ENCODE measurements at places on chromosomes 1 and 21.

- ATAC-seq, result no peak
These were observed 2.1 kb upstream of the TDRD5 start for GRCh38 chr1:179589509-179589908.

DNA sequence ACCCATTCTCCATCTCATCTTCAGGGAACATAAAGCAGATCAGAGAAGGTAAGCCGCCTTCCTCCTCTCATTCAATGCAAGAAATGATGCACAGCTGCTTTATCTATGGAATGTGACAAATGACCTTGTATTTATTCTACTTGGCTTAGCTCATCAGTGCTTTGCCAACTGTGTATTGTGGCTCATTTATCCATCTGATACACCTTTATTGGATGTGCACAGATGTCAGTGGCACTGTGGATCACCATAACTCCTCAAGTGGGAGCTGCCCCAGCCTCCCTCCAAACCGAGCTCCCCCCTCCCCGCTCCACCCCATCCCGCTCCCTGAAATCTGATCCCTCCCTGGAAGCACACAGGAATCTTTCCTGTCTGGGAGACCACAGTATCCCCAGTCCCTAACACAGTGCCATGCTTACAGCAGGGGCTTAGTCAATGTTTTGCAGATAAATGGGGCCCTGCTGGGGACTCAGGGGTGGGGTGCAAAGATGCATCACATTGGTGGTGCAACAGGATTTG lies 156.0 kb upstream of the RAB4A start:
- ATAC-seq, result no peak

GRCh38 chr1:201085902-201086735 lies 26.1 kb downstream of the CACNA1S start:
- peak; percentile 83 for ATAC-seq

DNA sequence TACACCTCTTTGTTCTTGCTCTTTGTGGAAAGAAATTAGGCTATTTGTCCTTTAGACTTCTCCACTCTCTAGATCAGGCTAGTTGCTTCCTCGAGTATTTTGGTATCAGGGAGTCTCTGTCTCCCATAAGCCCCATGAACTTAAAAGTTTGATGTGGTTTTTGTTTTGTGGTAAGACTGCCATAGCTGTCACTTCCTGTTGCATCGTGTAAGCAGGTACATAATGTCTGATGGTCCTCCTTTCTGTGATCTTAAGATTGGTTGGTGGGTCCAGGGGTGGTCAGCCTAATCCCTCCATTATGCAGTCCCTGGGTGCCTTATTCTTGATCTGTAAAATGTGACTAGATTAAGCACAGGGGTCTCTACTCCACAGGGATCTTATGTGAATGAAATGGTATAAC lies 23.1 kb downstream of the CD53 start:
- ATAC-seq, result peak; percentile 53

- ATAC-seq, result no peak
These were observed 2.6 kb downstream of the ADAMTS5 start for GRCh38 chr21:26964170-26964778.

GRCh38 chr1:77948841-77949424 lies 29.9 kb downstream of the FUBP1 start:
- no peak for ATAC-seq

- no peak for ATAC-seq
These were observed 45.7 kb downstream of the LRRC8D start for GRCh38 chr1:89866568-89866967.

DNA sequence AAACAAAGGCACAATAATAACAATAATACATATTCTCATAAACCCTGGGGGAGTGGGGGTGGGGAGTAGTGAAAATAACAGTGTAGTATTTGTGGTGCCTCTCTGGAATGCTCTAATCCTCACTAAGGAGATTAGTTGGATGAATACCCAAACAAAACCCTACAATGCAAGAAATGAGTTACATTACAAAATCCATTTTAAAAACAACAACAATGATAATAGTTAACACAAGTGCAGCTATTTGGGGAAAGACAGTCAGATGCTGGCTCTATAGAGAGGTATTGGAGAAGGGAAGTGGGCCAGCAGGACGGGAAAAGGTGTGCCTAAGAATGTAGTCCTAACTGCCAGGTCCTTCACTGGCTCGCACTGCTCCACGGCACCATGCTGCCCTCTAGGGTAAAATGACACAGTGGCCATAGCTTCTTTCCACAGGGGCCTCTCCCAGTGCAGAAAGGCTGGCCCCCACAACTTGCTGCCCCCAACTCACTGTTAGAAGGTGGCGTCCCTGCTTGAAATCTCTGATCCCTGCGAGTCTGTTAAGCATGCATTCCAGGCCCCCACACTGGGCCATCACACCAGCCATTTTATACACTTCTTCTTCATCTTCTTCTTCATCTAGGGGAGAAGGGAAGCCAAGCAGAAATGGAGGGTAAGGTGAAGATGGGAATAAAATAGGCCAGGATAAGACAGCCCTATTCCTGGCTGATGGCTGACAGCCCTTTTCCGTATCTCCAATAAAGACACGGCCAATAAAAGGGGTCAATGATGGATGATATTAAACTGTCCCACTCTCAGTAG lies 113.8 kb downstream of the UBR4 start:
- no peak for ATAC-seq

DNA sequence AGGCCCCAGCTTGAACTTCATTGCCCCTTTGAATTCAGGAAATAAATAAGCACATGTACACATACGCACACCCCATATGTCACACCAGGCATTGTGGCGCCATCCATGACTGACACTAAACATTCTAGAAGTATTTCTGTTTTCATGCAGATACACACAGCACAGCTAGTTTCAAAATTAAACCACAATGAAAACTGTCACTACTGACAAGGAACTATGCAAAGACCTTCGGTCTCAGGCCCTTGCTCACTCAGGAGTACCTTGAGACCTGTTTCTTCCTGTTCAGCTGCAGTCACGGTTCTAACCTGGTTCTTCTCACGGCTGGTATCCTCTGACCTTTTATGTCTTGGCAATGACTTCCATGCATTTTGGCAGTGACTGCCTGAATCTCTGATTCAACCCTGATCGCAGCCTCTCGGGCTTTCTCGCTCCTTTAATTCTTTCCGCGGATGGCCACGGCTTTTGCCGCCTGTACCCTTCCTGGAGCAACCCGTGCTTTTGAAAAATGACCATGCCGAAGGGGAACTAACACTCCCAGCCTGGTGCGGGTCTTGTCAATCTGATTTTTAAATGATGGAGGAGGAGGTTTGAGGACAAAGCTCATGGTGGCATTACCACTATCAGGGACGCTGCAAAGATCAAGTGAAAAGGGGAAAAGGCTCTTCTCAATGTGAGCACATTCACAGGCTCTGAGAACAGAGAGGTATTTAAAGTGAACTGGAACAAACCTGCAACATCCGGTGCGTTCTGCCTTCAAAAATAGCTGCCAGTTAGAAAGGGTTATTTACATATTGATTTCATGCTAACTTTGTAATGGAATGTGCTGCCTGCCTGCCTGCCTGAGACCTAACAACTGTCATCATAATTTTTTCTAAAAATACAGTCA lies 384.6 kb downstream of the RRAGC start:
- no peak for ATAC-seq

DNA sequence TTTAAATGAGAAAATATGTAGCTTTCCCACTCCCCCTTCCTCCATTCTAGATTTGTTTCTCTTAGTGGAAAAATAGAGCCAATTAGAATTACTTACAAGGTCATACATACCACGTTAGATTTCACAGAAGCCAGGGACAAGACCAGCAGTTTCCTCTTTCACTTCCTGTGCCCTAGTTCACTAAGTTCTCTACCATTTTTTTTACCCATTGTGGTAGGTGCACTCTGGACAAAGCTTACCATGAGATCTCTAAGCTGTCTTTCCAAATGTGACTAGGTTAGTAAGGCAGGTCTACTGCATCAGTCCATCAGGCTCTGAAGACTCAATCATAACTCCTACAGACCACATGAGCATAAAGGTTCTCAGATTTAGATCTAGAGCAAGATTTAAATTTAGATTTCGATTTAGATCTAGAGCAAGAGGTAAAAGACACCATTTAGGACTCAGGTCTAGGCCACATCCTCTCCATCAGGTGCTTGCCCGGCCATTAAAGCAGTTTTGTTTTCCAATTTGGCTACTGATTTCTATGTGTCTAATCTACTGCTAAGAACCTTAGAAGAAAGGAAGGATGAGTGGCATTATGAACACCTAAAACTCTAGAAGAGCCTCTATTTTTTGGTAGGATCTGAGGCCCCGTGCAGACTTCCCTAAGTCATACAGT lies 235.3 kb downstream of the FAF1 start:
- peak; percentile 88 for ATAC-seq

DNA sequence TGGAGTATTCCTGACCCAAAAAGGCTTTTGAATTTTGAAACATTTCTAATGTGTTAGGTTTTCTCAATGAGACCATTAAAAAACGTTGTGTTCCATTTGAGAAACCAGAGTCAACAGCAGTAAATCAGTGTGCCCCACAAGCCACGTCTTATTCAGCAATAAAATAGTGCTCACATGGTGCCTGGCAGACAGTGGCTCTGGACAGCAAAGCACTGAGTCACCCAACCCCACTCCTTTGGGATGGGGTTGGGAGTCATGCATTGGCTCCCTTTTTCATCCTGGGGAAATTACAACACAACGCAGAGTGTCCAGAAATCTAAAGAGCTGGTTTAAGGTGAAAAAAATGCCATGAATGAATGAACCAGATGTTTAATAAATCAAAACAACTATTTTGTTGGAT lies 46.5 kb downstream of the KCNJ15 start:
- no peak for ATAC-seq

DNA sequence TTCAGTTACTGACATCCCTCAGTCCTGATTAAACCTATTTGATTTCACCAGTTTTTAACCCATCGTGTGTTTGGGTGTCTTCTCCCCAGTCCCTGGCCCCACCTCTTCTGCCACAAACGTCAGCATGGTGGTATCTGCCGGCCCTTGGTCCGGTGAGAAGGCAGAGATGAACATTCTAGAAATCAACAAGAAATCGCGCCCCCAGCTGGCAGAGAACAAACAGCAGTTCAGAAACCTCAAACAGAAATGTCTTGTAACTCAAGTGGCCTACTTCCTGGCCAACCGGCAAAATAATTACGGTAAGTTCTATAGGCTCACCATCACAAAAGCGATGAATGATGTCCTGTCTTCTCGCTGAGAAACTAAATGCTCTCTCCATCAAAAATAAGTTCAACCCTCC lies 28.7 kb downstream of the NBPF3 start:
- ATAC-seq, result no peak

- no peak for ATAC-seq
These were observed 306.3 kb downstream of the LMX1A start for GRCh38 chr1:165050246-165050645.

- ATAC-seq, result peak; percentile 64
These were observed 35.9 kb upstream of the CCSAP start for GRCh38 chr1:229378586-229379367.
